NCI-H526 treated with DMSO at 0.1 percent for 48 hours (cell line): ENCODE measurements at places on chromosomes 1 and 21.
A peak's percentile ranks its signal among the peaks of the same experiment; 100 is the strongest.

- DNase-seq, result no peak
These were observed 59.3 kb downstream of the VANGL2 start for GRCh38 chr1:160459687-160460086.

DNA sequence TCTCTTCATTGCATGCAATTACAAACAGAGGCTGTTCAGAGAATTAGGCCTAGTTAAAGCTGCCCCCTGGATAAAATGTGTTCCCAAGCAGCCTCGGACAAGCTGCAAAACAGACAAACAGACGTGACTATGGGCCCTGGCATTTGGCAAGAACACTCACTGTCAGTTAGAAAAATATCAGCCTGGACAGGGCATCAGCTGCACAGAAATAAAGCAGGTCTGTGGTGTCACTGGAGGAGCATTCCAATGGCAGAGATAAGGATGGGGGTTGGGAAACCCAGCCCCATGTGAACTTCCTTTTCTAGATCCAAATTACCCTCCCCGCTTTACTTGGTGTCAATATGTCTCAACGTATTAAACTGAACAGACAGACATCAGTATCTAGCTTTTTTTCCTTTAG lies 177.1 kb downstream of the GPATCH2 start:
- no peak for DNase-seq

GRCh38 chr1:167676916-167677848 lies 44.6 kb upstream of the MPZL1 start:
- peak; percentile 7 for DNase-seq

- no peak for DNase-seq
These were observed 28.0 kb upstream of the RNF2 start for GRCh38 chr1:185017338-185017737.

DNA sequence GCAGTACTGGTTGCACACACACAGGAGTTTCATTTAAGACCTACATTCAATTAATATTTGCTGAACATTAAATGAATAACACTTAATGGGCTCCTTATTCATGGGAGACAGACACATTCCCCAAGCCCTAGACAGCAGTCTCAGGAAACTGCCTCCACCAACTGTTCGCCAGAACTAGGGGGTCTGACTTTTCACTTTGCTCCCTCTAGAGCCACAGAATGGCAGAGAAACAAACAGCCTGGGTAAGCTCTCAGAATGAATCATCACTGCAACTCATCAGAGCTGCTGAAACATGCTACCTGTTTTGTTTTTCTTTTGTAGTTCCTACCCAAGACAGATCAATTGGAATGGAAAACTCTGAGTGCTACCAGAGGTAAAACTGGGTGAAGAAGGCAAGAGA lies 31.7 kb downstream of the ELK4 start:
- DNase-seq, result no peak
